A375 (cell line): ENCODE measurements at places on chromosomes 2 and 18. TPM values are rescaled to one million over a fixed set of nuclear protein-coding genes. Genes with fewer than 3 reads are reported as not detected.

MYOM1 gene
- total RNA-seq, result 0.08 and 0.41 TPM in 2 replicates

TUBA4B gene
- not detected in 2 replicates for total RNA-seq

PAX3 gene
- total RNA-seq, result 17.3 and 21.6 TPM in 2 replicates

HADHA gene
- 113 and 127 TPM in 2 replicates for total RNA-seq

SH3YL1 gene
- total RNA-seq, result 7.3 and 10.7 TPM in 2 replicates

KIAA2012 gene
- total RNA-seq, result 0.08 TPM in 1 of 2 replicates, not detected in the other
